ENCODE measurements at places on chromosomes 12 and 14.

GRCh38 chr12:11906286-11906935, 164.3 kb upstream of the BCL2L14 start:
- DNase-seq = no peak

- no peak for DNase-seq
Measured at GRCh38 chr12:5905757-5906156, 39.3 kb downstream of the ANO2 start.

DNA sequence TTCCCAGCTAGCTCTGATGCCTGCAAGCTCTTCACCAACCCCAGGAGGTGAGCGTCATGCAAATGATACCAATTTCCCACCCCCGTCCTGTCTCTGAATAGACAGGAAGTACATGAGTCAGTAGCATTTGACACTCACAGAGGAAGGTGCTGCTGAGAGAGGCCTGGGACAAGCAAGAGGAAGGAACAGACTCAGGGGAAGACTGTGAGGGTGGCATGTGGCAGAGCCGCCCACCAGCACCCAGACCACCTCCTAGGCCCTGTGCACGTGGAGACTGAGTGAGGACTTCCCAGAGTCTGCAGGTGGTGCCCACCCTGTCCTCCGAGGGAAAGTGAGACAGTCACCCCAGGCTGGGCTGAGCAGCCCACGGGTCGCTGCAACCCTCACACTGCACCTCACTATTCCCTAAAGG, 199.5 kb upstream of the SFSWAP start:
- no peak for DNase-seq

GRCh38 chr14:82070040-82070439, 536.4 kb upstream of the SEL1L start:
- no peak for DNase-seq

DNA sequence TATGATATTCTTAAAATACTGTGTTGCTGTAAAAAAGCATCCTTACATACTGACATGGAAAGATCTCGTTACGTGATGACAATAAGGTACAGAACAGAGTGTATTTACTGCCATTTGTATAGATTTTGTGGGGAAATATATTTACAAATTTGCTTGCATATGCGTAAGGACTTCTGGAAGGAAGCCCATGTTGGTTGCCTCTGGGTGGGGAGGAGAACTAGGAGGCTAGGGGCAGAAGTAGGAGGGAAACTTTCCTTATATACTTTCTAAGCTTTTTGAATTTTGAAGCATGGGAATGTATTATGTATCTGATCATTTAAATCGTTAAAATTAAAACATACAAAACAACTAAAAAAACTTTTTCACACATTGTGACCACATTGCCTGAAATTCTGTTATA, 9.7 kb downstream of the MYO1A start:
- no peak for DNase-seq

- DNase-seq = no peak
Measured at GRCh38 chr14:68236582-68237458, 417.2 kb downstream of the RAD51B start.

DNA sequence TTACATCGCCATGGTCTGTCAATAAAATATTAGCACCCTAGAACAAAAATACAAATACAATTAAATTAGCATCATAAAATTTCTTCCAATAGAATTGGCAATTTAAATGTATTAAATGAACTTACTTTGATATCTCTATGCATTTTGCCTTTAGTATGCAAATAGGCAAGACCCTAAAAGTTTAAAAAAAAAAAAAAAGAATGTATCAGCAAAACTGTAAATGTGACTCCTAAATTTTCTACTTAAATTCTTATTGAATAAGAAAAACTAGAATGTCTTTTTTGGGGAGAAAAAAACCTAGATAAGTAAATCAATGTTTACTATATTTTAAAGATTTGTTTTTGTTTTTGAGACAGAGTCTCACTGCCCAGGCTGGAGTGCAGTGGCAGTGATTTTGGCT, 56.2 kb downstream of the MAP4K5 start:
- DNase-seq = no peak

GRCh38 chr12:115149279-115149678, 465.3 kb upstream of the TBX3 start:
- no peak for DNase-seq

DNA sequence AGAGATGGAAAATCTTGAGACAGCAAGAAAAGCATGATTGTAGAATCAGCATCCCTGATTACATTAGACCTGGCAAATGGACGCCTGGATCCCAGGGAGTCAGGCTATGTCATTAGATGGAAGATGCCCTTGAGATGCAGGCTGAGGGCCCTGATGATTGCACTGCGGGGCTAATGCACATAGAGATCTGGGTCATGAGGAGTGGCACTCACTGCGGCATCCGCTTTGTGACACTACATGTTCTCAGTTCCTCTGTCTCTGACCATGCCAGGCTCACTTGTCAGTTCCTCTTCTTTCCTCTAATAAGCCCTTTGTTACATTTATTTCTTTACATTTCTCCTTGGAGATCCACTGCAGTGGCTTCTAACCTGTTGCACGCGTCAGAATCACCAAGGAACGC, 70.1 kb upstream of the GPATCH2L start:
- DNase-seq = no peak

GRCh38 chr14:76780875-76781647, 19.8 kb downstream of the VASH1 start:
- DNase-seq = no peak

DNA sequence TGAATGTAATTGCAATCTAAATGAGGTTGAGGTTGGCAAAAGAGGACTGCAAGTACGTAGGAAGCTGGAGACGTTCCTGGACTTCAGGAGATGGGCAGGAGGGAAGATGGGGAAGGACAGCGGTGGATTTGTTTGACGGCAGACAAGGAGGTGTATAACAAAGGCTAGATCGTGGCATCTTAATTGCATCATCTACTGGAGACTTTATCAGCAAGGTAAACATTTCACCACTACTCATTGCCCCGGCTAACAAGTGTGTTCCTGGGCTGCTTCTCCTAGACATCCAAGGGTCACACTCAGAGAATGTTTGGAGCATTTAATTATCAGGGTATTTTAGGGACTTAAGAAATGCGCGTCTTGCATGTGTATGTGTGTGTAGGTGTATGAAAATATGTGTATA, 128.5 kb downstream of the KCNK10 start:
- no peak for DNase-seq
